A549 treated with Hydrocortisone at 1 μM for 4 hours (cell line): ENCODE measurements at places on chromosomes 3 and 15. TPM values are rescaled to one million over a fixed set of nuclear protein-coding genes. Genes with fewer than 3 reads are reported as not detected.

Gene FANCD2OS
- not detected in 5 replicates for total RNA-seq

Gene SLC24A5
- total RNA-seq = not detected in 5 replicates

Gene LRRC49
- 3.8 to 5.3 TPM (median 5.0 TPM) in 5 replicates for total RNA-seq

Gene AP4E1
- total RNA-seq = 7.3 to 12.5 TPM (median 9.6 TPM) in 5 replicates
